ENCODE measurements at places on chromosomes 2 and 18.
A peak's percentile ranks its signal among the peaks of the same experiment; 100 is the strongest.

GRCh38 chr2:8593243-8593642, 88.6 kb upstream of the ID2 start:
- no peak for DNase-seq

DNA sequence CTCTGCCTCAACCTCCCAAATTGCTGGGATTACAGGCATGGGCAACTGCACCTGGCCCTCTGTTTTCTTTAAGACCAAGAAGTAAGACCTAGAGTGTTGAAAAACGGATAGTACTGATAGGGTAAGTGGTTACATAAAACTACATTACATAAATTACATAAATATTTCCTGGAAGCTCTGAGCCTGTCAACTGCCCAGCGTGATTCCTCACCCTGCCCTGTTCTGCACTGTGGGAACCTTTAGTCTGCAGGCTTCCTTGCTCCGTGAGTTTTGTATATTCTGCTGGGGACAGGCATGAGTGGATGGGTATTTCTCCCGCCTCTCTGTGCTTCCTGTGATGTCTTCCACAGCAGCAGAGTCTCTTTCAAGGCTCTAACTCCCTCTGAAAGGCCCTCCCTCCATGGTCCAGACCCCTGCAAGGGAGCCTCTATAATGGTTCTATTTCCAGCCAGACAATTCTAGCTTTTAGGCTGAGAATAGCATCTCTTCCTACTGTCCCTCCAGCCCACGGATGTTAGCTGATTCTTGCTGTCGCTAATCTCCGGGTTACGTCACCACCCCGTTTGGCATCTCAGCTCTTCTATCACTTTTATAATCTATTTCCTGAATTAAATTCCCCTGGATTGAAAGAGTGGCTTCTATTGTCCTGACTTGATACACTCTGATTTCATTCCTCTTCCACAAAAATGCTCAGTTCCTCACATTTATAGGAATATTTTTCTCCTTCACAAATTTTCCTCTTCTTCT, 49.5 kb upstream of the PLEKHM3 start:
- DNase-seq: no peak

- DNase-seq: no peak
These were observed 13.7 kb downstream of the ELP2 start for GRCh38 chr18:36143391-36143790.

DNA sequence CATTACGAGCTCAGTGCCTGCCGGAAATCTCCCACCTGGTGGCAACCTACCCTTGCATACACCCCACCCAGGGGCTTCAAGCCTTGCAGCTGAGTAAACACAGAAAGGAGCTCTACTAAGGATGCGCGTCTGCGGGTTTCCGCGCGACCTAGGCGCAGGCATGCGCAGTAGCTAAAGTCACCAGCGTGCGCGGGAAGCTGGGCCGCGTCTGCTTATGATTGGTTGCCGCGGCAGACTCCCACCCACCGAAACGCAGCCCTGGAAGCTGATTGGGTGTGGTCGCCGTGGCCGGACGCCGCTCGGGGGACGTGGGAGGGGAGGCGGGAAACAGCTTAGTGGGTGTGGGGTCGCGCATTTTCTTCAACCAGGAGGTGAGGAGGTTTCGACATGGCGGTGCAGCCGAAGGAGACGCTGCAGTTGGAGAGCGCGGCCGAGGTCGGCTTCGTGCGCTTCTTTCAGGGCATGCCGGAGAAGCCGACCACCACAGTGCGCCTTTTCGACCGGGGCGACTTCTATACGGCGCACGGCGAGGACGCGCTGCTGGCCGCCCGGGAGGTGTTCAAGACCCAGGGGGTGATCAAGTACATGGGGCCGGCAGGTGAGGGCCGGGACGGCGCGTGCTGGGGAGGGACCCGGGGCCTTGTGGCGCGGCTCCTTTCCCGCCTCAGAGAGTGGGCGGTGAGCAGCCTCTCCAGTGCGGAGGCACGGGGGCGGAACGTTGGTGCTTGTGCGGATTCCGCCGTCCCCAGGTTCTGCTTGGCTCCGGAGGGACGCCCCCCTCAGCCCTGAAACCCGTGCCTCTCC, at the start of gene MSH2:
MSH2 (plus strand) TSS at position 352 of the 804 bp plus-strand sequence; CDS start at position 388, 36 bp downstream.
- DNase-seq: peak; percentile 65

DNA sequence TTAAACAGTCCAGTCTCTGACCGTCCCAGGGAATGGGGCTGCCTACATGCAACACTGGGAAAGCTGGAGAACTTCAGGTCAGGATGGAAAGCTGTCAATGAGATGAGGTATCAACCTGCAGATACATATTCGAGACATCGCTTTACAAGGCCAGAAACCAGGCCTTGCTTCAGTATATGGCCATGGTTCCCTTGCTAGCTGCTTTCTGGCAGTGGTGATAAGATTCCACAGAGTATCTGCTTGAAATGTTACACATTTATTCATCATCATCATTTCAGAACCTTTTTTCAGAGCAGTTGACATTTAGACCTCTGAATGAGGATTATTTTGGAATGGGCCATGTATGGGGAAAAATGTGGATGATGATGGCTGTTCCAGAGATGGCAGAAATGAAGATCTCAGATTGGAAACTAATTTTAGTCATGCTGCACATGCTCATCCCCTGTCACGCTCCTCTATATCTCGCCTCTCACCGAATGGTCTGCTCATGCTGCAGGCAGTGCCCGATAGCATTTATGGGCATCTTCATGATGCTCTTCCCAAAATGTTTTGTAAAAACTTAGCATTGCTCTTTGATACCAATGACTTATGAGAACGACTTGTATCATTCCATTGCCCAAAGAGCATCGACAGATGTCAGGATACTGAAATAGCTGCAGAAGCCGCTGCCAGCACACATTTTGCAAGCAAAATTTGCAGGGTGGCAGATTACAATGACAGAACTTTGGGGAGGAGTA, 14.0 kb upstream of the BMP10 start:
- DNase-seq: no peak

GRCh38 chr2:238428866-238429265, 2.1 kb downstream of the ASB1 start:
- no peak for DNase-seq

DNA sequence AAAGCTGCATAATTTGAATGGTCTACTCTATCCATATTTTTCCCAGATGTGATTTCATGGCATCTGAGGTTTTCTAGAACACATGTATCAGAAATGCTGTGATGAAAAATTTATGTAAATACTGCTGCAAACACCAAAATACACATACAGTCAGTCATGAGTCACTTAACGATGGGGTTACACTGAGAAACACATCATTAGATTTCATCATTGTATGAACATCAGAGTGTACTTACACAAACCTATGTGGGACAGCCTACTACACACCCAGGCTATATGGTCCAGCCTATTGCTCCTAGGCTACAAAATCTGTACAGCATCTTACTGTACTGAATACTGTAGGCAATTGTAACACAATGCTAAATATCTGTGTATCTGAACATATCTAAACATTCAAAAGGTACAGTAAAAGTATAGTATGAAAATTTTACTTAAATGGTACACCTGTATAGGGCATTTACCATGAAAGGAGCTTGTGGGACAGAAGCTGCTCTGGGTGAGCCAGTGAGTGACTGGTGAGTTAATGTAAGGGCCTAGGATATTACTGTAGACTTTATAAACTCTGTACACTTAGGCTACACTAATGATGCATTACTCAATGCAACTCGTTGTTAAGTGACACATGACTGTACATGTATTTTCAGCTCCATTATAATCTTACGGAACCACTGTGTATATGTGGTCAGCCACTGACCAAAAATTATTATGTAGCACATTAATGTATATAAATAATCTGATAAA, 33.5 kb downstream of the PNO1 start:
- no peak for DNase-seq

- no peak for DNase-seq
These were observed 214.7 kb downstream of the KCNH7 start for GRCh38 chr2:162623888-162624287.

GRCh38 chr18:72868585-72869225, 918 bp upstream of the NETO1 start:
- no peak for DNase-seq

DNA sequence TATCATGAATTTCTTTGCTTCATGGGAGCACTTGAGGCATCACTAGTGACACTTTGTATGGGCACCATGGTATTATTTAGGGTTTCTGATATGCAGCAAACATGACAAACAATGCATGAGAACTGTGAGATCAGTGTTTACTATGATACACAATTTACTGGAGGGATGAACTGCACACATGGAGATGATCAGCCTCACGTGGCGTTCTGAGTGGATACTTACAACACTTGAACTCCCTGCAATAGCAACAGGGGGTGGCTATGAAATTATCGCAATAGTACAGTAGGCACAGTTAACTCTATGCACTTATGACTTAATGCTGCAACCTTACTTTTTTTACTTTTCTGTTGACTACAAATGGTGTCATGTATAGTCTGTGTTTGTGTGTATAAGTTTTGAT, 18.5 kb upstream of the UGT1A8 start:
- DNase-seq: no peak

DNA sequence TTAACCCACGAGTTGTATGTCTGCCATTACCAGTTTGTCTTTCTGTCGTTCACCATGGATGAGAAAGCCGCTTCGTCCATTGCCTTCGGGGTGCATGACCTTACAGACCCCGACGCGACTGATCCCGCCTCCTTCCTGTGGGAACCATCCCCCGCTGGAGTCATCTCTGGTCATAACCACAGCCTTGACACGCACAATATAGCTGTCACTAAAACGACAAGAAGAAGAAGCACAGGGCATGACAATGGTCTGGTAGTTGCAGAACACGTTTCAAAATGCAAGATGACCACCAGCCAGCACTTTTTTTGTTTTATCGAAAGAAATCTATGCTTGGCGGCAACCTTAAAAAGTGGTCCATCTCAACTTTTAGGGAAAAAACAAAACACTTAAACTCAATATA, 87.7 kb downstream of the SPRED2 start:
- DNase-seq: no peak

GRCh38 chr2:226690461-226691024, 109.1 kb downstream of the IRS1 start:
- no peak for DNase-seq

DNA sequence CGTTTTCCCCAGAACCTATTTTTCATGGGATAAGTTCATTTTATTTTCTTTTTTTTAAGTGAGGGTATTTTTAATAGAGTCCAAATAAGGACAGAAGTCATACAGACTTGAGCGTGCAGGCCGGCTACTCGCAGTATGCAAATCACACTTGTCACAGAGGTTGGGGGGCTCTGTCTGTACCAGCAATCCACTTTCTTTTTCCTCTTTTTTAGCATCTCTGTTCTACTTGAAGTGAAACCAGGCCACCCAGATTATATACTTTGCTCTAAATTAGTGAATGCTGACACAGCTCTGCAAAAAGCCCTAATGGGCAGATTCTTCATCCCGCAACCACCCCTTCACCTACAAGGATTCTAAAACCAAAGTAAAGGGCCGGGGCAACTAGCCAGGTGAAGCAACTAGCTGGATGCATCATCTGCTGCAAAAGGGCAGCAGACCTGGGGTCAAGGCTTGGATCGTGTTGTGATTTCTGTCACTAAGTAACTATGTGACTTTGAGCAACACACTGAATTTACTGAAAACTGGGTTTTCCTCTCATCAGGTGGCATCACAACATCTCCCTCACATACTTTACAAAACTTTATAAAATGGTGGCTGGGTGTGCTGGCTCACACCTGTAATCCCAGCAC, 18.4 kb downstream of the KDSR start:
- DNase-seq: no peak

GRCh38 chr18:68035774-68036522, 519.4 kb upstream of the DSEL start:
- no peak for DNase-seq

DNA sequence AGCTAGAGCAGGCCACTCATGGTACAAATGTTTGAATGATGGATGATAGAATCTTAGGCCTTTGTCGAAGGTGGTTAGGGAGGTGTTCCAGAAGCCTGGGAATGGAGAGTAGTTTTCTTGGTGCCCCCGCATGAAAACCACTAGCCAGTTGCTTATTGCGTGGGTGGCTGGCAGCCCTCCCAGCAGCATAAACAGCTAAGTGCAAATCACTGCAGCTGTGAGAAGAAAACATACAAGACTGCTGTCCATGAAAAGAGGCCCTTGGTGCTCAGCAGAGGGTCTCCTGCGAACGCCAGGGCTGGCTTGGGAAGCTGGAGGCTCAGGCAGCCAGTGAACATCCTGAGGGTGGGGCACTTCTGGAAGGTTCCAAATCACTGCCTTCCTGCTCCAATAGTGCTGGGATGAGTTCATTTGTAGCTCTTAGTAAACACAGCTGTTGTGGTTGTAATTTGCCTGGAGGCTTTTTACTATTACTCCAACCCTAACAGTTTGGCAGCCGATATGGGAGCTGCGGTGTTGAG, 118.8 kb downstream of the MGAT5 start:
- DNase-seq: no peak

GRCh38 chr2:96533292-96534073, 3.1 kb upstream of the ARID5A start:
- DNase-seq: no peak

- DNase-seq: no peak
These were observed 4.6 kb upstream of the PXDN start for GRCh38 chr2:1748741-1749488.

GRCh38 chr18:46767217-46767616, 10.4 kb upstream of the ST8SIA5 start:
- DNase-seq: no peak

GRCh38 chr2:67977464-67977863, 85.3 kb downstream of the C1D start:
- DNase-seq: no peak

DNA sequence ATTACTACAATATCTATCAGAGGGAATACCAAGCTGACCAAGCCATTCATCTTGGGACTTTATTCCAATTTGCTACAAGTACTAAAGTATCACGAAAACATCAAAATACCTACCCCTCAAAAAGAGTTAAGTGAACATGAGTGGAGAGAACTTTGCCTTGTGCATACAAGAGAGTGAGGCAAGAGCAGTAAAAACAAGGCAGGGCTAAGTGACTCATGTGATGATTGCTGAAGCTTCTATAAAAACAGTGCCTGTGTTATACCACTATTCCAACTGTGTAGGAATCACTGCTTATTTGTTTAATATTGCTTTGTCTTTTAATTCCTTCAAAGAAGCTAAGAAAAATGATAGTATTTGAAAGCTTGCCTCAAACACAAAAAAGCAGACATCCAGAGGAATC, 61.2 kb downstream of the FARSB start:
- no peak for DNase-seq

DNA sequence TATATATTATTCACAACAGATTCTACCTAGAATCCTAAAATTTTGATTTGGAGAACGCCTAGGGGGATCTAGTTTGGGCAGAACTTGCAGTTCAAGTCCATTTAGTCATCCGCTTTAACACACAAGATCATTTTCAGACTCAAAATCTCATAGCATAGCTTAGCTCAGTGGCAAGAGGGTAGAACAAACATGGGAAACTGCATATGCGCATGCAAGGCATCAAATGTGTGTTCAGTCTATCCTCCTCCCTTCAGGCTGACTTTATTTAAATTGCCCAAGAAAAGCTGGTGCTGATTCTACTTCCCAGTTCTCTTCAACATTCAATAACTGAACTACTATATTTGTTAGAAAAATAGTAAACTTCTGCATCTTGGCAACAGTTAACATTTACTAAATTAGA, 79.6 kb upstream of the NRXN1 start:
- DNase-seq: no peak
